ENCODE measurements at places on chromosomes 4 and X.

GRCh38 chrX:45445745-45446412, 245.2 kb upstream of the DIPK2B start:
- DNase-seq = peak; percentile 32

DNA sequence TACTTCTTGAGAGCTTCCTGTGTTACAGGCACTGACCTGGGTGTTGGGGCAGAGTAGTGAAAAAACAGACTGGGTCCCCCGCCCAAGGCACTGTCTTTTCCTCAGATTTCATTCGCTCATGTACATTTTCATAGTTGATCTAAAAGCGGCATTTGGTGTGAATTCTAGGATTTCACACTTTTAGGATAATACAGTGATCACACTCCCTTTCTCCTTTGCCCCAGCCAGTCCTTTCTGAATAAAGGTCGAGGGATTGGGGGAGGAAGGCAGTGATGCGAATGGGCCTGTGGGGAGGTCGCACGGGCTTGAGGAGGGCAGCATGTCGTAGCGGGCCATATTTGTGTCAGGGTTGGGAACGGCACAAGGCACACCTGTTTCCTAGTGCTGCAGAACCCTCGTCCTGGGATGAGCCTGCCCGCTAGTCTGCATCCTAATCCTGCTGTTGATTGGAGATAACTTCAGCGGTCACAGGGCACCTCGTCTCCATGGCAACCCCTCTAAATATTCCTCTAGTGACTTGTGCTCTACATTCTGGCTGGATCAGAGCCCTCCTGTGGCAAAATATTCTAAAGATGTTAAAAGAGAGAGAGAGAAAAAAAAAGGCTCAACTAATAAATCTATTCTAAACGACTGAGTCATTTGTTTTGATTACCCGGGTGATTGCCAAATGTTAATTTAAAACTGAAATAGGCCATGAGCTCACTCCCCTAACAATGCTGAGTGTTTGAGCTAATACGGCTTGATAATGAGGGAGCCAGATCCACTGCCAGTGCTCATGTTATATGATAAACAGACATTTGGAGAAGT, 21.8 kb downstream of the FHL1 start:
- DNase-seq = no peak

GRCh38 chrX:65537229-65537628, 2.6 kb upstream of the LAS1L start:
- no peak for DNase-seq

DNA sequence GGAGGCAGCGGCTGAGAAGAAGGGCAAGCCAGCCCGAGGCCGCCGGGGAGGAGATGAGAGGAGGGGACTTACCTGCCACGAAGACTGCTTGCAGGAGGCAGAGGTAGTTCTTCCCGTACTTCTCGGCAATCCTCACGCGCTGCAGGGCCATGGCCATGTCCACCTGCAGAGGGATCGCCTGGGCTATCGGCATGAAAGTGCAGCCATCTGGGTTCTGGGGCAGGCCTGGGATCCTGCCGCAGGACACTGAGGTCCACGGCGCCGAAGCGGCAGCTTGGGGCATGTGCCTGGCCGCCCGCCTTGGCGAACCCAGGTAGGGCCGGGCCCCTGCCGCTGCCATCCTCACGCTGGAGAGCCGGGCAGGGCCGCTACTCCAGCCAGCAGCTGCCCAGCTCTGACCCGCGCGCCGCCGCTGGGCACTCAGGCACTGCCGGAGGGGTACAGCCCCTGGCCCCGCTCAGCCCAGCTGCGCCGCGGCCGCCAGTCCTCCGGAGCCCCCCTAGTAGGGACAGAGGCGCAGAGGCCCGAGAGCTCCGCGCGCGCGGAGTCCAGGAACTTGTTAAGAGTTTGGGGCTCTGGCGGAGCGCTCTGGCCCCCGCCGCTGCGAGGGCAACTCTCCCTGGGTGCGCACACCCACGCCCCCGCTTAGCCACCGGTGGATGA, 16.0 kb downstream of the MCF2 start:
- no peak for DNase-seq

DNA sequence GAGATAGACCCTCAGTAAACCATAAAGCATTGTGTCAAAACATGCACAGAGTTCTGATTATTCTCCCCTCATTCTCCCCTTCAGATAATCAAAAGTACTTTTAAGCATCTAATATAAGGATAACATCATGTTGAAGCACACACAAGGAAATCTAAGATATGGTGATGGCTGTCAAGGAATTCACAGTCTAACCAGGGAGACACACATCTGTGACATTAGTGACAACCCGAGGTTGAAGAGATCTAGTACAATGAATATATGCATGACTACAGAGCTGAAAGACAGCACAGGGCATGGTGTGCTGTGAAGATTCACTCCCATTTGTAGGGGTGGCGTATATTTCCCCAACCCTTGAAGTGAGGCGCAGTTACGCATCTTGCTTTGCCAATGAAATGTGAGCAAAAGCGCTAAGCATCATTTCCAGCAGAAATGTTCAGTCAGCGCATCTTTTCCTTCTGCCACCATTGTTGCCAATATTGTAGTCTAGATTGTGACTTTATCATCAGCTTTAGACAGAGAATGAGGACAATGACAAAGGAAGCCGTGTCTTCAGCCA, 122.0 kb downstream of the NSUN7 start:
- DNase-seq = no peak

DNA sequence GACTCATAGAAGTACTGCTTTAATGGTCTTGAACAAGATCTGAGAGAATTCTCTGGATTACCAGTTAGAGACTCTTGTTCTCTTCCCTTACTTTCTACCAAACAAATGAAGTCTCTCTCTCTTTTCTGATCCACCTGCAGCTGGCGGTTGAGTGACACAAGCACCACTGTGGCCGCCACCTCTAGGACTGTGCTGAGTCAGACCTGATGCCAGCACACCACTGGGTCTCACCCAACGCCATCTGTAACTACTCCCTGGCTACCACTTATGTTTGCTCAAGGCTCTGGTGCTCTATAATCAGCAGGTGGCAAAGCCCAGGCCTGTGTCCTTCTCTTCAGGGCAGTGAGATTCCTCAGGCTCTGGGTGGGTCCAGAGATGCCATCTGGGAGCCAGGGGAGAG, 1173.5 kb downstream of the RPA4 start:
- no peak for DNase-seq

DNA sequence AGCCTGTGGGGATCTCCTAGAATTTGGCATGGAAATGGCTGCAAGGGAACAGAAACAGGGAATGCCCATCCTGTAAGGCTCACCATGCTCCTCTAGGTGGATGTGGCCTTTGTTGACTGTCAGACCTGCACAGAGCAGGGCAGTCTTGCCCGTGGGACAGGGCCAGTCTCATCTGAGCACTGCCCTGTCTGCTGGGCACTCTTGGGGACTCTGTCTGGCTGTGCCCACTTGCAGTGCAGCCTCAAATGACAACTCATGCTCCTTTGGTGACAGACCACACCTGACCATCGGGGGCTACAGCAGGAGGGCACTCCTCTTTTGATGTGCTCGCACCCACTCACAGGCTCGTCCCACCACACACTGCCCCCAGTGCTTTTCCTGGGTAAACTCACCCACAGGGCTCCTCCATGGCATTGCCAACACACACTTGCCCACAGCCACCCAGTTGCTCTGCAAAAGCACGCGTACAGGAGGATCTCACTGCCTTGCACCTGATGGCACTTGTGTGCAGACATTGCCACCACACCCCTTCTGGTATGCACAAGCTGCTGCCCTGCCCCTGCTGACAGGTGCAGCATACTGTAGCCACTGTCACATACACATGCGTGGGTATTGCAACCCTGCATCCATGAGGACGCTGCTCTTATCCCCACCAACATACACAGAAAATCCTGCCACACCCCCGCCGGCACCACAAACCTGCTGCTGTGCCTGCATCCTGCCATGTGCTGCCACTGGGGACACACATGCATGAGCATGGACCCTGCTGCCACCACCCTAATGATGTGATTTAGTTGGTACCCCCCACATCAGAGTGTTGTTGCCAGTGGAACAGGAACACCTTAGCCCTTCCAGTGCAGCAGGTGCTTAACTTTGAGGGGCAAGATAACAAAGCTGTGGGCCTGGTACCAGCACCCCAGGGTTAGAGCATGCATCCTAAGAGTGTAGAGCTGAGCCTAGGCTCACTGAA, 100.1 kb upstream of the ARHGEF9 start:
- DNase-seq = no peak

GRCh38 chr4:94127707-94128328, 79.8 kb upstream of the SMARCAD1 start:
- DNase-seq = peak; percentile 9

GRCh38 chrX:149511081-149511480, 6.0 kb upstream of the IDS start:
- DNase-seq = no peak

DNA sequence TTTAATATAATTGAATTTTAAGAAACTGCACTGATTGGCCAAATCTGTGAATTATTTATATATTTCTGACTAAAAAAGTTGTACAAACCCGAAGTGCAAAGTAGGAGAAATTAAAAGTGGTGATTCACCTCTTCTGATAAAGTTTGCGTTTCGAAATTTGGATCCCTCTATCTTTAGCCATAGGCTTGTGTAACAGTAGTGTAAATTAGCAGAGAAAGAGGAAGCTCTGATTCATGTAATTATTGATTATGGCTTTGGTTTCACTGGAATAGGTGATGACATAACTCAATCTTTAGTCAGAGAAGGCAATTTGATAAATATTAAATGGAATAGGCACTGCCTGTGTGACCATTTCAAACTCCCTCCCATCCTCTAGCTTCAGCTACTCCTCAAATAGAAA, 717.8 kb upstream of the PCDH7 start:
- no peak for DNase-seq
